ENCODE measurements at places on chromosomes 11 and 22.

DNA sequence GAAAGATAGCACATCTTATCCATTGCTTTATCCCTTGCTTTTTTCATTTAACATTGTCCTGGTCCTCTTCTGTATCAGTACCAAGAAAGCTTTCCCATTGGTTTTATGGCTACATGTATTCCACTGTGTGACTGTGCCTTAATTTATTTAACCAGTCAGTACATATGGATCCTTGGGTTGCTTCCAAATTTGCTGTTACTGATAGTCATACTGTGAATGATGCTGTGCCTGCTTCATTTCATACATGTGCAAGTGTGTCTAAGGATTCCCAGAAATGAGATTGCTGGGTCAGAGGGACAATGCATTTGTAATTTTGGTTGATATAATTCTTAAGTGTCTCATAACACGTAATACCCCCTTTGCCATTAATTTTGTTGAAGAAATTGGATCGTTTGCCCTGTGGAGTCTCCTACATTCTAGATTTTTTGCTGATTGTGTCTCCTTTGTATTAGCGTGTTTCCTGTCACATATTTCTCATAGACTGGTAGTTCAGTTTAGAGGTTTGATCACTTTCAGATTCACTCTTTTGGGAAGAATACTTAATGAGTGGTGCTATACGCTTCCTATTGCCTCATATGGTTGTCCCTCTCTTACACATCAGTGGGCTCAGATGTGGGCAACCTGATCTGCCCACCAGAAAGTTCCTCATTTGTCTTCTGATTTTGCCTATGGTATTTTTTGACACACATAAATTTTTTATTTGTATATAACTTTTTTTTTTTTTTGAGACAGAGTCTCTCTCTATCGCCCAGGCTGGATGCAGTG, 35.3 kb downstream of the MYBPC3 start:
- DNase-seq = no peak

- DNase-seq = no peak
Measured at GRCh38 chr11:10243896-10244575, 50.0 kb downstream of the SBF2 start.

DNA sequence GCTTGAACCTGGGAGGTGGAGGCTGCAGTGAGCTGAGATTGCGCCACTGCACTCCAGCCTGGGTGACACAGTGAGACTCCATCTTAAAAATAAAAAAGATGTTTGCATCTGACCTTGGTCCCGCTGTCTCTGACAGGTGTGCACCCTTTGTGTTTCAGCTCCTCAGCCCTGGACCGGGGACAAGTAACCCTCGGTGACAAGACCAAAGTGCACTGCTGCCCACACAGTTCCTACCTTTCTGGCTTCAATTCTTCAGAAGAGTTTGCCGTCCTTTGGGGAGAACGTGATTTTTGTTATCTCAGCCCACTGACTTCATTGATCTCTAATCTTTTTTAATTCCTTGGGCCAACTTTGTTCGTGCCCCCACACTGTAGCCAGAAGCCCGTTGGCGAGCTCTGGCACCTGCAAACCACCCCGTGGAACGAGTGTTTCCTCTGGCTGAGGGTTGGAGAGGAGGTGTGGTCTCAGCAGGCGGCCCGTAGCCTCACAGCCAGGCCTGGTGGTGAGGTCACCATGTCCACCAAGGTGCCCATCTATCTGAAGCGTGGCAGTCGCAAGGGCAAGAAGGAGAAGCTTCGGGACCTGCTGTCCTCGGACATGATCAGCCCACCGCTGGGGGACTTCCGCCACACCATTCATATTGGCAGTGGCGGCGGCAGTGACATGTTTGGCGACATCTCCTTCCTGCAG, 5.9 kb downstream of the CDC42EP2 start:
- no peak for DNase-seq

GRCh38 chr22:42608823-42609361, 5.8 kb downstream of the POLDIP3 start:
- no peak for DNase-seq

- no peak for DNase-seq
Measured at GRCh38 chr11:96622026-96622634, 232.3 kb downstream of the JRKL start.

GRCh38 chr11:87260811-87261210, 223.1 kb downstream of the TMEM135 start:
- DNase-seq = no peak

DNA sequence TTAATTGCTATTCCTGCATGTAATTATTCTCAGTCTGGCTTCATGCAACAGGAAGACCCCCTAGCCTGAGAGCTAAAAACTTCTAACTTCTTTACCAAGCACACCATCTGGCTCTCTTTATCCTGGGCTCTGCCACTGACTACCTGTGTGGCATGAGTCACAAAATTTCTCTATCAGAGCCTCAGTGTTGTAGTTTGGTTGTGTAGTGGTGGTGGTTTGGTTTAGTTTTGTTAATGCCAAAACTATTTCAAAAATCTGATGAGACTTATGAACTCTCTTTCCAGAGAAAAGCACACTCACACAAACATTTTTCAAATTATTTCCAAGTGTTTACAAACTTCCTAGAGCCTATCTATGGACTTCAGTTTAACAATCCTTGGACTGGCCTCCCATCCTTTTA, 7.5 kb upstream of the IL17RA start:
- no peak for DNase-seq

DNA sequence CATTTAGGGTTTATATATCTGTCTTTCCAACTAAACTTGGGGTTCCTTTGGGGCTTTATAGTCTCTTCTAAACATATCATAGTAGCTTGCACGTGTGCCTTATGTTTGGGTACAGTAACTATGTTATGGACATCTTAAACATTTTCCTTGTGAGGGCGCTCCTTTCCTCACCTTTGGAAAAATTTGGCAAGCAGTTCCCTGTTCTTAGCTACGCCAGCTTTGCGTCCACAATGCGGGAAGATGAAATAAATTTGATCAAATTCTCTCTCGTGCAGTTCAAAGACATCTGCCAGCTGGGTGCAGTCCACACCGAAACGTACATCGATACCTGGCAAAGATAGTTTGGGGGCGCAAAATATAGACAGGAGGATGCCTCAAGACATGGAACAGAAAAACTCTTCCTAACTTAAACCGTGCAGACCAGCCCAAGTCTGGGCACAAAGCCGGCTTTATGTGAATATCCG, 548 bp downstream of the FDXACB1 start:
- DNase-seq = no peak

- DNase-seq = no peak
Measured at GRCh38 chr11:85171648-85172257, 455.4 kb downstream of the DLG2 start.

- no peak for DNase-seq
Measured at GRCh38 chr11:63906585-63906984, 10.4 kb downstream of the RCOR2 start.

DNA sequence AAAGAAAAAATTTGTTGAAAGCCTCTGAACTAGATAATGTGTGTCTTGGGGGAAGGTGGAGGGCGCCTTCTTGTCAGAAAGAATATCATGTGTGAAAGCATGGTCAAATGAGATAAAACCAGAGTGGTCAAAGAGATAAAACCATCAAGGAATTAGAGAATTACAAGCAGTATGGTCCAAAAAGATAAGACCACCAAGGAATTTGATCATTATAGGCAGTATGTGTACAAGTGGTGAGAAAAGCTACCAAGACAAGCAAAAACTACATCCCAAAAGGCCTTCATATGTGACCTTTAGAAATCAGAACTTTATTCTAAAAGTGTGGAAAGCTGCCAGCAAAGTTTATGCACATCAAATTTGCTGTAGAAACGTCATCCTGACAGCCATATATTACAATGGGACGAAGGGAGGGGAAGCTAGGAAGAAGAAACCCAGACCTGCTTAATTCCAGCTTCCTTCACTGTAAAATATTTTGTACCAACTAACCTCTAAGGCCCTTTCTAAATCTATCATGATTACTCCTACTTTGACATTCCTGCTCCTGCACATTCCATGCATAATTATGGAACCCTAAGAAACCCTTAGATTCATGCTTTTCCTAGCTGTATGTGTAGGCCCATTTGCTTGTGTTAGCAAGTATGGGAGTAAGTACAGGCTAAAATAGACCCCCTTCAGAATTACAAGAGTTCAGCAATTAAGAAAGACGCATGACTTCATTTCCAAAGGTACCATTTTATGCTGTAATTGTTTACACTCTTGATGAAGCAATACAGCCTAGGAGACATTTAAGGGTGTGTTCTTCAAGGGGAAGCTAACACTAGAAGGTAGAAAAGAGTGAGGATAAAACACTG, 51.6 kb downstream of the LGR4 start:
- no peak for DNase-seq

DNA sequence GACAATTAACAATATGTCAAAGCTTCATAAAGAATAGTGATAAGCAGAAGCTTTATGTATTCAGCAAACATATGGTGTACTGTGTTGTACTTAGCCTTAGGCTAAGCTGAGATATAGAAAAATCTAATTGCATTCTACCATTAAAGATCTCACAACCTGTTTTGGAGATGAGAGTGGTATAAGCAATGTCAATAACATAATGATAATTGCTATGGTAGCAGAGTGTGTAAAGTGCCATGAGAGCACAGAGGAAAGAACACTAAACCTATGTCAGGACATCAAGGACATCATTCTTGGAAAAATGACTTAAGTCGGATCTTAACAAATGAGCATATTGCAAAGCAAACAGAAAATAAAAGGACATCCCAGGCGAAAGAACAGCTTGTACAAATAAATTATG, 28.6 kb upstream of the ANGPTL5 start:
- DNase-seq = no peak

GRCh38 chr22:48198489-48199459, 1436.3 kb downstream of the TBC1D22A start:
- no peak for DNase-seq

- no peak for DNase-seq
Measured at GRCh38 chr11:73001615-73002014, 140.5 kb downstream of the FCHSD2 start.

DNA sequence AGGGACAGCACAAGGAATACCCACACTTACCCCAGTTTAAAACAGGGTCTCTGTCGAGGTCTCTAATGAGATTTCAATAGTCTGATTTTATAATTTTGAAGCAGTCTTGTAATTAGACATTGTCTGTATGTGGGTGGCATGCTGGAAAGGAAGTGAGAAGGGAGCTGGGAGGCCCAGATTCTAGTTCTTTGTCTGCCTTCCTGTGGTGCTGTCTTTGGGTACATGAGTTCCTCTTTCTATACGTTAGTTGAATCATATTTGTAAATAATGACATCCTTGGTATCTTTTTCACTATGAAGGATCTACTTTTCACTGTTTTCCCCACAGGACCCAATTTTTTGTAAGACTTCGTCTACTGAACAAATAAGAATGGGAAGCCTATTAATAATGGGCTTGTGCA, 42.0 kb upstream of the TENM4 start:
- no peak for DNase-seq

- DNase-seq = no peak
Measured at GRCh38 chr11:134367781-134368180, 36.0 kb downstream of the GLB1L2 start.

DNA sequence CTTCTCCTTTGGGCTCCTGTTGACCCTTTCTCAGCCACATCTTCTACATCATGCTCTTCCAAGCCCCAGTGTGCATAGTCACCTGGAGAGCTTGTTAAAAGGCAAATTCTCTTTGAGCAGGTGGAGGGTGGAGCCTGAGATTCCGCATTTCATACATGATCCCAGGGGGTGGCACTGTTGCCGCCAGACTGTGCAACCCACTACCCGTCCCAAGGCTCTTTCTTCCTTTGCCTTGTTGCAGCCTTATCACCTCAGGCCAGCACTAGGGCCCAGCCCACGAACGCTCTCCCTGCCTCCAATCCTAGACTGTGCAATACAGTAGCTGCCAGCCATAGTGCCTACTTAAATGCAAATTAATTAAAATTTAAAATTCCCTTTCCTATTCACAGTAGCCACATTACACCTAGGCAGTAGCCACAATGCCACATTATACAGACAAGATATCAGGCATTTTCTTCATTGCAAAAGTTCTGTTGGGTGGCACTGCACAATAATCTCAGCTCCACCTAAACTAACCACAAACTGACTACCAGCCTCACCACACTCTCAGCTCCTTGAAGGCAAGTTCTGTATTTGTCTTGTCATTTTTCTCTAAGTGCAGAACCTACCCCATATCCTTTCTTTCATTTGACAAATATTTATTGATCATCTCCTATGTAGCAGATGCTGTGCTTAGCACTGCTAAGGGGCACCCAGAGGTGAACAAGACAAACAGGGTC, 4.6 kb upstream of the KCNJ5 start:
- no peak for DNase-seq
